Stromal cell of bone marrow (primary cell): ENCODE measurements at places on chromosomes 16 and 17.
A peak's percentile ranks its signal among the peaks of the same experiment; 100 is the strongest.

DNA sequence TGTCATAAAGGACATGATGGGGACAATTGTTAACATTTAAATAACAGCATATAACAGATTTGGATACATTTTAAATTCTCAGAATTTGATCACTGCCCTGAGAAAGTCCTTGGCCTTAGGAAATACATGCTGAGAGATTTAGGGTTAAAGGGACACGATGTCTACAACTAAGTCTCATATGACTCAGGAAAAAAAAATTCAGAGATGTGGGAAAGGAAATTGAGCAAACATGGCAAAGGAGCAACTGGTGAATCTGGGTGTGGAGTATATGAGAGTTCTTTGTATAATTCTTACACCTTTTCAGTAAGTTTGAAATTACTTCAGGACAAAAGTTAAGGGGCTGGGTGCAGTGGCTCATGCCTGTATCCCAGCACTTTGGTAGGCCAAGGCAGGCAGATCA is 18.2 kb downstream of the MPP3 start:
- DNase-seq, result peak; percentile 45

- DNase-seq, result no peak
Measured at GRCh38 chr16:23836404-23837311, 875 bp downstream of the PRKCB start.

DNA sequence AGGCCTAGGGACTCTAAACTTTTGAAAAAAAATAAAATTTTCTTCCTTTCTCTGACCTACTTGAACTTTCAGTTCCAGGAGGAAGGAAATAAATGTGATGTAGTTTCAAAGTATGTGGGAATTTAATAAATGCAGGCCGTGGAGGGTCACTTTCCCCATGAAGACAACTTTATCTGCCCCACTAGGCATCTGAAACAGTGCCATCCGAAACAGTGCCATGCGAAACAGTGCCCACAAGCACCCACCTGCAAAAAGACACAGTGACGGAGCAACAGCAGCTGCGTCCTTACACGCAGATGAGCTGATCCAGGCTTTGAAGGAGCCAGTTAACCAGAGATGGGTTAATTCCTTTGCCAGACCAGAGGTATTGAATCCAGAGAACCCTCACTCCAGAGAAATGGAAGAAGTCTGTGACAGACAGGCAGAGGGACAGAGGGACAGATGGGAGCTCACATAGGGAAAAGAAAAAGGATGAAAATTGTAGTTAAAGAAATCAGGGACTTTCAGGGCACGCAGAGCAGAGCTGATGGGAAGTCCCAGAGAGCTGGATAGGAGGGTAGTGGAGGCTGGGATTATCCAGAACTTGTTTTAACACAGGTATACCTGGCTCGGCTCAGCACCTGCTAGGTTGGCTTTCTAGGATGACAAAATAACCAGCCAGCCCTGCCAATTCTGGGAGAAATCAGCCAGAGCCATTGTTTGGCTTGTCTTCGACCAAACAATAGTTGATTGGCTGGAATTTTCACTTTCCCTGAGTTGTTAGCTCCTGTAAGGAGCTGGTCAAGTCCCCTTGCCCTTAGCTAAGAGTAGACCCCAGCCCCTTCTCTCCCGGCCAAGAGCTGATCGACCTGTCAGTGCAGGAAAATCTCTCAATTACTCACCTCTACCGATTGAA is 17.1 kb upstream of the HOXB13 start:
- no peak for DNase-seq

- DNase-seq, result no peak
Measured at GRCh38 chr16:48833461-48833860, 223.5 kb upstream of the N4BP1 start.

- no peak for DNase-seq
Measured at GRCh38 chr16:78249056-78249455, 149.6 kb downstream of the WWOX start.

- no peak for DNase-seq
Measured at GRCh38 chr16:71464231-71464630, 2.2 kb upstream of the ZNF23 start.

DNA sequence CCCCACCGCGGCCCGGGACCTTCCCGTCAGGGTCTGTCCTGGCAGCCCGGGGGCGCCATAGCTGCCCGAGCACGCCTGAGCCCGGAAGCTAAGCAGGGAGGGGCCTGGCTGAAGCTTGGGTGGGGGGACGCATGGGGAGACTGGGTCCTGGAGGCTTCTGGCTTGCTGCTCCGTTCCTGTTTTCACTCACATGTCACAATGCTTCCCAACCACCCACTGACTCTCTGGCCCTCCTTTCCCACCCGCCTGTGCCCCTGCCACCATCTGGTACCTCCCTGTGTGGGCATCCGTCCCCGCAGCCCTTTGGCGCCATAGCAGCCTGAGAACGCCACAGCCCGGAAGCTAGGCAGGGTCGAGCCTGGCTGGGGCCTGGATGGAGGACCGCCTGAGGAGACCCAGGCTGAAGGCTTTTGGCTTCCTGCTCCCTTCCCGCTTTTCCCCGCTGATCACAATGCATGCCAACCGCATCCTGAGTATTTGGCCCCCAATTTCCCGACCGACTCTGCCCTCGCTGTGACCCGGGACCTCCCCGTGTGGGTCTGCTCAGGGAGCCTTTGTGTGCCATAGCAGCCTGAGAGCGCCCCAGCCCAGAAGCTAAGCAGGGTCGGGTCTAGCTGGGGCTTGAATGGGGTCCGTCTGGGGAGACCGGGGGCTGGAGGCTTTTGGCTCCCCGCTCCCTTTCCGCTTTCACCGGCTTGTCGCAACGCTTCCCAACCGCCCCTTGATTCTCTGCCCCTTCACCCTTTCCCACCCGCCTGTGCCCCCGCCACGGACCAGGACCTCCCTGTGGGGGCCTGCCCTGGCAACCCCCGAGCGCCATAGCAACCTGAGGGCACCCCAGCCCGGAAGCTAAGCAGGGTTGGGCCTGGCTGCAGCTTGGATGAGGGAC is 2290.1 kb downstream of the TP53TG3F start:
- no peak for DNase-seq

- no peak for DNase-seq
Measured at GRCh38 chr17:273981-274832, 78.4 kb downstream of the RPH3AL start.

- DNase-seq, result no peak
Measured at GRCh38 chr17:51029142-51029541, 91.5 kb downstream of the SPAG9 start.
